ENCODE measurements at places on chromosomes 3 and 15. TPM values are rescaled to one million over a fixed set of nuclear protein-coding genes. Genes with fewer than 3 reads are reported as not detected.

Gene MST1R
- 2.7 TPM for total RNA-seq

Gene GOLGA8T
- total RNA-seq: 1.5 TPM

Gene TGM4
- not detected for total RNA-seq

DNA sequence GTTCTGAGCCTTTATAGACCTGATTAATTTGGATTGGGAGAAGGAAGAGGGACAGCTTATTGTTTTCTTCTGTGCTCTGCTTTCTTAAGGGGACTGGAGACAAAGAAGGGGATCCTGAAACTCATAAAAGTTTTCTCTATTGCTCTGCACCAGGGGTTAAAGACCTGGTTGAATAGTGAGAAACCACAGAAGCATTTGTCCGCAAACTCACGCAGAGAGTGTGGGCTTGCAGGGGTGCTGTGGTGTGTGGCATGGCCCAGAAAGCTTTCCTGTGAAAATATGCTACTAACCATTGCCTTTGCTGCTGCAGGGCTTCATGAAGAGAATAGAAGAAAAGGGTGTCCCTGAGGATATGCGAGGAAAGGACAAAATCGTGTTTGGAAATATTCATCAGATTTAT is 73.1 kb upstream of the UMPS start:
- no peak for DNase-seq

- no peak for DNase-seq
These were observed 30.0 kb upstream of the TRAK1 start for GRCh38 chr3:42061025-42061712.

DNA sequence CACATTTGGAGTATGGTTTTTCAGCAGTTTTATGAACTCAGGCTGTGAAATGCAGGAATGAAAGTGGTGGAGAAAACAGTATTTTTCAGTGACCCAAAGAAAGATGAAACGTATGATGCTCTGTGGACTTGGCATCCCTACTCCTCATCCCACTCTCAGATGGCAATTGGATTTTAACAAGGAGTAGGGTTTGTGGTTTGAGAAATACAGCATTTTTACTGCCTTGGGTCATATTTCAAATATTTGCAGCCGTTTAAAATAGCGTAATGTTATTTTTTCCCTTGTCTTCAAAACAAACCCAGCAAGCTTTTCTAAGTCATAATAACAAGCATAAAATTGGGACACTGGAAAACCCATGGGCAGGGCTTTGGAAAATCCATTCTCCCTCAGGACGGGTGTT is 117.2 kb upstream of the LRIG1 start:
- DNase-seq: no peak

- DNase-seq: no peak
These were observed 330.3 kb downstream of the FGF12 start for GRCh38 chr3:192397012-192397411.

DNA sequence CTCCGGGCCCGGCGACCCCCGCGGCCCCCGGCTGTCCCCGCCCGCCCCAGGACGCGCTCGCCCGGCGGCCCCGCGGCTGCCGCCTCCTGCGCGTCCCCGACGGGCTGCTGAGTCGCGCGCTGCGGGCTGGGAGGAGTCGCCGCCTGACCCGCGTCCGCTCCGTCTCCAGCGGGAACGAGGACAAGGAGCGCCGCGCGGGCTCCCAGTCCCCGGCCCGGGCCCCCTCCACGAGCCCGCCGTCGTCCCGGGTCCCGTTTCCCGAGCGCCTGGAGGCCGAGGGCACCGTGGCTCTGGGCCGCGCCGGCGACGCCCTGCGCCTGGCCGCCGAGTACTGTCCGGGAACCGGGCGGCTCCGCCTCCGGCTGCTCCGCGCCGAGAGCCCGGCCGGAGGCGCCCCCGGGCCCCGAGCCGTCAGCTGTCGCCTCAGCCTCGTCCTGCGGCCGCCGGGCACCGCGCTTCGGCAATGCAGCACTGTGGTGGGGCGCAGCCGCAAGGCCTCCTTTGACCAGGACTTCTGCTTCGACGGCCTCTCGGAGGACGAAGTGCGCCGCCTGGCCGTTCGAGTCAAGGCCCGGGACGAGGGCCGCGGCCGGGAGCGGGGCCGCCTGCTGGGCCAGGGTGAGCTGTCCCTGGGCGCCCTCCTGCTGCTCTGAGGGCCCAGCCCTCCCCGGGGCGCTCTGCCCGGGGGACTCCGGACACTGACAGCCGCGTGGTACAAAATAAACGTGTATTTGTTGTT is 1.5 kb downstream of the C2CD4A start:
- DNase-seq: peak; percentile 67

DNA sequence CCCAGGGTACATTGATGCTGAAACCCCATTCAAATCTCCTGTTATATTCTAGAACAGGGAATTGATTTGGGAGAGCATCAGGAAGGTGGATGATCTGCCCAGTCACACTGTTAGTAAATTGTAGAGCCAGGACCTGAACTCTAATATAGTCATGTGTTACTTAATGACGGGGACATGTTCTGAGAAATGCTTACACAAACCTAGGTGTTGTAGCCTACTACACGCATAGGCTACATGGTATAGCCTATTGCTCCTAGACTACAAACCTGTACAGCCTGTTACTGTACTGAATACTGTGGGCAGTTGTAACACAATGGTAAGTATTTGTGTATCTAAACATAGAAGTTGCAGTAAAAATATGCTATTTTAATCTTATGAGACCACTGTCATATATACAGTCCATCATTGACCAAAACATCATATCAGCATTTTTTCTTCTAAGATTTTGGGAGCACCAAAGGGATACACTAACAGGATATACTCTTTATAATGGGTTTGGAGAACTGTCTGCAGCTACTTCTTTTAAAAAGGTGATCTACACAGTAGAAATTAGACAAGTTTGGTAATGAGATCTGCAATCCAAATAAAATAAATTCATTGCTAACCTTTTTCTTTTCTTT is 5.8 kb downstream of the B2M start:
- no peak for DNase-seq

DNA sequence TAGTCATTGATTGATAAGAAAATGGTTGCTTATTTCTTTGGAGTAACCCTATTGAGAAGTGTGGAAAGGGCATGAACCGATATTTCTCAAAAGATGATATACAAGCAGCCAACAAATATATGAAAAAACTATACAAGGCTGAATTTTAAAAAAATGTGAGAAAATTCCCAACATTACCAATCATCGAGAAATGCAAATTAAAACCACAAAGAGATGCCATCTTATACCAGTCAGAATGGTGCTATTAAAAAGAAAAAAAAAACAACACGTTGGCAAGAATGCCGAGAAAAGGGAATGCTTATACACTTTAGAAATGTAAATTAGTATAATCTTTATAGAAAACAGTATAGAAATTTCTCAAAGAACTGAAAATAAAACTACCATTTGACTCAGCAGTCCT is 77.7 kb upstream of the ROBO1 start:
- no peak for DNase-seq

GRCh38 chr3:99344216-99344615 is 294.2 kb upstream of the COL8A1 start:
- no peak for DNase-seq
